ENCODE measurements at places on chromosomes 5 and 9. TPM values are rescaled to one million over a fixed set of nuclear protein-coding genes. Genes with fewer than 3 reads are reported as not detected.

GRCh38 chr5:135705141-135705631, 126.4 kb upstream of the CXCL14 start:
- DNase-seq, result no peak

DNA sequence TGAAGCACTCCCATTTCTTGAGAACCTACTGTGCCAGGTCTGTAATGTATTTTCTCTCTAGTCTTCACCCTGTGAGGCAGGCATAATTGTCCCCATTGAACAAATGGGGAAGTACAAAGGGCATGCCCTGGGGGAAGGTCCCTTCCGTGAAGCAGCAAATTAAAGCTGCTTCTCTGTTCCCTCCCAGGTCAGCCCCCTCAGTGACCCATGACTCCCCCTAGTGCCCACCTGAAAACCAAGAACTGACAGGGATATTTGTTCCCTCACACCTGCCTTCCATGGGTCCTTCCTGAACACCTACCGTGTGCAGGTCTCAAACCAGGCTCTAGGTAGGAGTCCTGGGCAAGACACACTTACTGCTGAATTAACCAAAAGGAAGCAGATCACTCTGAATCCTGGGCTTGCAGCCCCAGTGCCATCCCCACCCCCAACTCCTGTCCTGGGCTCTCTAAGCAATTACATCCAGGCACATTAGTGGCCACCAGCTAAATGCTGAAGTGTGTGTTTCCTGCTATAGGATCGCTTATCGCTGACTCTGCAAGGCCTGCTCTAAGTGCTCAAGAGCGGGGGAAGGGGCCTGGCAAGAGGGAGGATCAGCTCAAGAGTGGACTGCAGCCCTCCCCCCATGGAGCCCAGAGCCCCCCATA, 254.8 kb downstream of the CDK5RAP2 start:
- DNase-seq, result peak; percentile 16

DNA sequence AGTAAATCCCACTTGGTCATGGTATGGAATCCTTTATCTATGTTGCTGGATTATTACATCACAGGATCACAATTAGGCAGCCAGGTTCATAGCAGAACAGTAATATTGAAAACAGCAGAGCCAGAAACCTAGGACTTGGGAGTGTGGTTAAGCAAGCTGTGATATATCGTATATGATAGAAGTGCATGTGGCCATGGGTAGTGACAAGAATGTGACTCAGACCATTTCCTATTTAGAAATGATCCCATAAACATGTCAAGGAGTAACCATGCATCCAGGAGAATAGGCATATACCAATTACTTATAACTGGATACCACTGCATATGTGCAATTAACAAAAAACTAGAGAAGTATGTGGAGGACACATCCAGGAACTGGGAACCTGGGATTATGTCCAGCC, 31.2 kb downstream of the AMBP start:
- no peak for DNase-seq

DNA sequence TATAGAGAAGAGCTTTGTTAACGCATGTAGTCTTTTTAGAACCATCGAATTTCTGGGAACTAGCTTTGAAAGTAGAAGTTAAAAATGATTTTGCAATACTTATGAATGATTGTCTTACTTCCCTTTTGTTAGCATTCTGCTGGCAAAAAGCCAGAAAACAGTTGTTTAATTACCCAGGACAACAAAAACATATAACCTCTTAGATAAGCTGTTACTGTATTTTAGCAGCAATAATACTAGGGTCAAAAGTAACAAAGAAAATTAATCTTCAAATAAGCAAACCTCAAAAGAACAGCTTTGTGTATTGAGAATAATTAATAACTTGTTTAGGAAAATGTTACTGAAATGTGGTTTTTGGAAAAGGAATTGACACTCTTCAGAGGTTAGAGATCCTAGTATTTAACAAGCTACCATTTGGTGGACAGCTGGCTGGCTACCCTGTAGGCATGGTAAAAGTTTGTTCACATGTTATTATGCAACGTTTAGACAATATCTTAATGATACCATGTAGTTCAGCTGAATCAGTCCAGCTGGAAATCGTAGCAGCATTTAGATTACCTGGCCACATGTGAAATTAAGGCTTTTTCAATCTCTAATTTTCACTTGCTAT, 3.8 kb downstream of the FGF10 start:
- peak; percentile 86 for DNase-seq

- DNase-seq, result no peak
Measured at GRCh38 chr9:30058463-30058862, 2326.0 kb upstream of the ACO1 start.

DNA sequence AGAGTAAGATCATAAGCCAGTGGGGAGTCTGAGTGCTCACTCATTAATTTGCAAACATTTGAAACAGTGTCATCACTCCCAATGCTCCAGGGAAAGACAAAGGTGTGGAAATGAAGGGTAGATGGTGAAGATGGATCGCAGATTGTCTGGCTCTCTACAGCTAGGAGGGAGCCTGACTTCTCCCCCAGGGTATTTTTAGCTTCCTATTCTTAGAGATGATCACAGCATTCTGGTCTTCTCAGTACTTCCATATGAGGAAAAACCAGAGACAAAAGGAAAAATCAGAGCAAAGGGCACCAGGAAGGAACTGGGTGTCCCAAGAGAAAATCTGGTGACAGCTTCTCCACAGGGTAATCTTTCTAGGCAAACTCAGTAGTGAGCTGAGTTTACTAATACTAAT, 401.9 kb upstream of the GRIA1 start:
- no peak for DNase-seq

DNA sequence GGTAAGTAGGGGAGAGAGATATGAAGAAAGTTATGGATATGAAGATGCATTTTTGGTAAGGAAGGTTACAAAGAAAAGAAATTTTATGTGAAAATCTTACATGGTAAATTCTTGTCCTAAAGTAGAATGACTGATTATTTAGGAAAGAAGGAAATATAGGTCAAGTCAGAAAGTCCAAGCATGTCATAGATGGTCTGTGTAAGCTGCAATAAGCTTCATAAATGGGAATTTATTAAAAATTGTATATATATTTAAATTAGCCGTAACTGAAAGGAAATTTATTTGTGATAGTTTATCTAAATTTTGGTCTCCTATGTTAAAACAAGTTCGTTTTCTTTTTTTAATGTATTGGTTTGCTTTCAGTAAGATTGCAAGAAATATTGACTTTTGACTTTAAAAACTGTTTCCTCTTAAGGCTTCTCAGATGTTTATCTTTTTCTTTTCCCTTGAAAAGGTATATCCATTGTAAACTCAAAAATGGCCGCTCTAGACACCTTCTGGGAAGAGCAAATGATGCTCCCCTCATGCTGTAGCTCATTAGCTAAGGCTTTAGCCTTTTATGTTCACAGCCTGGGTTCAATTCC, 46.8 kb upstream of the HAPLN1 start:
- DNase-seq, result no peak

DNA sequence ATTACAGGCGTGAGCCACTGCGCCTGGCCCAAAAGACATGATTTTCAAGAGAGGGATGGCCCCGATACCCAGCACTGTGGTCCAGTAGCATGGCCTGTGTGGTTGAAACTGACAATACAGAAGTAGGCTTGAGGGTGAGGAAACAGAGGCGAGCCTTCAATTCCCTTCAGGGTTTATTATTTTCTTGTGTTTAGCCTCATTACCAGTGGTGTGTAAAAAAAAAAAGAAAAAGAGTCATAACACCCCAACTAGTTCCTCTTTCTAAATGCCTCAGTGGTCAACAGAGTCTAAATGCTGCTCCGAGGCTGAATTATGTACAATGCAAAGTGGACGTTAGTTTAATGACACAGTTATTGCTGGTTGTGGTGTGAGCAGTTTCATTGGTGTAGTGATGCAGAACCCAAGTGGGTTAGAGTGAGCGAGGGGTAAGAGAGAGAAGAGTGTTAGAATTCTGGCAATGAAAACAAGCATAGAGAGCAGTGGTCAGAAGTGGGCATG, 58.8 kb downstream of the SNX30 start:
- DNase-seq, result no peak

DNA sequence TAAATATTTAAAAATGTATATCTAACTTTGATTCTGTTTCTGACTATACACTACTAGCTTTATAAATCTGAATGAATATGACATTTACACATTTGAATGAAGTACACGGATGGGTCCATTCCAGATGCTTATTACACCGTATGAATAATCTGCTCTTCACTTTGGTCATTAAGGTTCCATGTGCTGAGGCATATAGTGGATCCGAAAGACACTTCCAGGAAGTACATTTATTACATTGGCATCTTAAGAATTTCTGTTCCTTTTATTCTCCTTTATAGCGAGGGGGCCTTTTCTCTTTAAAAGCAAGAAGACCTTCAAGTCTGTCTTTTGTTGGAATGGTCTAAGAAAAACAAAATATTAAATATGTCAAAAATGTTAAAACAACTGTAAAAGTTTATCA, 147.6 kb downstream of the AUH start:
- no peak for DNase-seq

ADGRD2 gene
- total RNA-seq, result not detected

WDR38 gene
- total RNA-seq, result 11.4 TPM

IL33 gene
- 31.1 TPM for total RNA-seq

SLC4A9 gene
- total RNA-seq, result 0.18 TPM

SLC6A3 gene
- total RNA-seq, result 0.85 TPM

GPRIN1 gene
- total RNA-seq, result 1.1 TPM

NSA2 gene
- 34.4 TPM for total RNA-seq

INPP5E gene
- total RNA-seq, result 8.4 TPM

TNFSF8 gene
- 1.9 TPM for total RNA-seq

RIGI gene
- 17.9 TPM for total RNA-seq

Measured in lung (tissue), 17 donors.